ENCODE measurements at places on chromosomes 2 and 18.

- no peak for DNase-seq
Observed at GRCh38 chr2:56812432-56812831, 628.6 kb downstream of the CCDC85A start.

DNA sequence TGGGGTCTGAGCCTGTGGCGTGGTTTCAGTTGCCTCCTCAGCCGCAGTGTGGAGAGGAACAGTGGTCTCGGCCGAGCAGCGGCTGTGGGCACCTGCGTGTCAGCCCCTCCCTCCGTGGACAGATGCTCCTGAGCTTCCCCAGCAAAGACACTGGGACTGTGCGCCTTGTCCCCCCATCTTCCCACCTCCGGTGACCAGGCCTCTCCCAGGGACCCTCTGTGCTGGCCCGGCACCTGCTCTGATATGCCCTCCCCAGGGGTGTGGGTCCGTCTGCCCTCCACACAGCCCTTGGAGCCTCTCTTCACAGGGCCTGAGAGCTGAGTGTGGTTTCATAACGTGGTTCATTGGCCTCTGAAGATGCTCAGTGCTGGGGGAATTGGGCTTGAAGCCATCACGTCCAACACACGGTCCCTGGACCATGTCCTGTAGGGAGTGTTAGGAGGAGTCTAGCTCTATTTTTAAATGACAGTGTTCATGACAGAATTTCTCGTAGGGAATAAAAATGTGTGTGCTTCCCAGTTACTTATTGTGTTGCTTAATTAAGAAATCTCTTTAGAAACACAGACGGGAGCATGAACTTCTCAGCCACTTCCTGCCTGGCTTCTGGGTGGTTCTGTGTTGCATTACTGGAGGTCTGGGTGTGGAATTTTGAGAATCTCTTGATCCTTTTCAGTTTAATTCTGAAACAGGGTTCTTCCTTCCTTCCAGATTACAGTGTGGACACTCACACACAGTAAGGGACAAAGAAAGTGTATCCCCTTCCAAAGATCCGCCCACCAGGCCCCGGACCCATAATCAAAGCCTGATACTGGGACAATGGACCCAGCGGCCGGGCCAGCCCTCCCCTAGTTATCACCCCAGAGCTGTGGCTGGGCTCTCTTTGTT, 110.7 kb downstream of the NFATC1 start:
- no peak for DNase-seq

DNA sequence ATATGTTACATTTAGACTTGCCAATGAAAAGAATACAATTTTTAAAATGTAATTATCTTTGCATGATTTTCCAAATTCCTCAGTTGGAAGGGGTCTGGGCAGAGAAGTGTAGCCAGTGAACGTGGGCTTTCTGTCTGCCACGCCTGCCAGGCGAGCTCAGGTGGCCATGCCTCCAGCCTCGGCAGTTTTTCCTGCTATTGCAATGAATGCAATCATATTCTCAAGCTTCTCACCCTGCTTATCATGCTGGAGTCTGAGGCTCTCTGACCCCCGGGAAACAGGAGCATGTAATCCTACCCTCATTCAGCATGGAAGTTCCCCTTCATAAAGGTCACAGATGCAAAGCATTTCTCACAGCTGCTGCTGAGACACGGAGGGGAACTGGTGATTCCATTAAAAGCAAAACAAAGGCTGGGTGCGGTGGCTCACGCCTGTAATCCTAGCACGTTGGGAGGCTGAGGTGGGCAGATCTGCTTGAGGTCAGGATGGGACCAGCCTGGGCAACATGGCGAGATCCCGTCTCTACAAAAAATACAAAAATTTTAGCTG, 154.8 kb downstream of the MBP start:
- DNase-seq = no peak

DNA sequence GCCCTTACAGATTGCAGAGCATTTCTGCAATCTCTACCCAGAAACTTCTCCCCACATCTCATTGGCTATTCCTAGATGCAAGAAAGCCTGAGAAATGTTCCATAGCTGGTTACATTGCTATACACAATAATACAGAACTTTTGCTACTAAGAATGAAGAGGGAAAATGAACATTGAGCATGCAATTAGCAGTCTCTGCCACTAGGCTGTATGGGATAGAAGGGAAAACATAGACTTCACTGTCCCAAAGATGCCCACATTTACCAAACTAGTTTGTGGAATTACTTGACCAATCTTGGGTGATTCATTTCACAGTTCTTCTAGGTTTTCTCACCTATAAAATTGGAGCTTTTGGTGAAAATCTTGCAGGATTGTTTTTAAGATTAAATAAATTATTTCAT, 265.7 kb upstream of the NT5C1B start:
- no peak for DNase-seq

DNA sequence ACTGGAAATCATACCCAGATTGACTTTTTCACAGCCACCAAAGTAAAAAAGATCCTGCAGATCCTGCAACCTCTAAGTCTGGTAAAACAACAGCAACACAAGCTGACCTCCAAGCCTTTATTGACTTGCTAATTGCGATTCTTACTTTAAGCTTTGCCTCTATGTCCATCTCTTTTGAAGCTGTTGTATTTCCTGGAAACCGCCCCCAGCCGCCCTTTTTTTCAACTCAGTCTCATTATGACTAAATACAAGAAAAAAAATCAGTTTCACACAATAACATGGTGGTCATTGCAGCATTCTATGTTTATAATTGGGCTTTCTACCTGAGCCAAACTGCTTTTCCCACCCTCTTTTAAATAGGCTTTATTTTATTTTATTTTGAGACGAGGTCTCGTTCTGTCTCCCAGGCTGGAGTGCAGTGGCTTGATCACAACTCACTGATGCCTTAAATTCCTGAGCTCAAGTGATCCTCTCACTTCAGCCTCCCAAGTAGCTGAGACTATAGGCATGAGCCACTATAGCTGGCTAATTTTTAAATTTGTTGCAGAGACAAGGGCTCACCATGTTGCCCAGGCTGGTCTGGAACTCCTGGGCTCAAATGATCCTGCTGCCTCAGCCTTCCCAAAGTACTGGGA, 76.2 kb downstream of the MOGAT1 start:
- DNase-seq = no peak

- DNase-seq = no peak
Observed at GRCh38 chr2:163397451-163397850, 338.4 kb downstream of the FIGN start.

- DNase-seq = no peak
Observed at GRCh38 chr2:214837466-214837865, 28.0 kb upstream of the BARD1 start.

GRCh38 chr2:98764499-98764898, 33.6 kb upstream of the MGAT4A start:
- DNase-seq = no peak

DNA sequence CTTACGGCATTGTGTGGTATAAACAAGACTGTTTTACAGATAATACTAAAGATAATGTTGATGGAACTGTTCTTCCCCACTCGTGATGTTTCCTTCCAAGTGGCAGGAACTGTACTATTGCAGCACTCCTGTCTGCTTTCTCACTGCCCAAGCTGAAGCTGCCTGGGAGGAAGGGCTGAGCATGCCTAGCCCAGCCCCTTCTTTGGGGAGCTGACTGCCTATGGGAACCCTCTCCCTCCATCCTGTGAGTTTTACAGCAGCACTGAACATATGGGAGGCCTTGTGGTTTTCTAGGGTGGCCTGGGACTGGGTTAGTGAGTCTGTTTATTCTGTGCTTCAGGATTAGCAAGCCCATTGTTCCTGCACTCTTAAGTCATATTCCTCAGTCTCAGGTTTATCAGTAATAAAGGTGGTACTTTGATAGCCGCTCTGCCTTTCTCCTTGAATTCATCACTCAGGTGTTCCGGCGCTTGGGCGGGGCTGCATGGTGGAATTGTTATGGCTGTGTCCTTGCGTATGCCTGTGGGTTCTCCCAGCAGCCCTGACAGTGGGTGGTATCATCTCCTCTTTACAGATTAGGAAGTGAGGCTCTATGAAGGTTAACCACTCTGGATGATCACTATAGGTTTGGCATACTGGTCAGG, 379.7 kb downstream of the PTPRM start:
- no peak for DNase-seq

DNA sequence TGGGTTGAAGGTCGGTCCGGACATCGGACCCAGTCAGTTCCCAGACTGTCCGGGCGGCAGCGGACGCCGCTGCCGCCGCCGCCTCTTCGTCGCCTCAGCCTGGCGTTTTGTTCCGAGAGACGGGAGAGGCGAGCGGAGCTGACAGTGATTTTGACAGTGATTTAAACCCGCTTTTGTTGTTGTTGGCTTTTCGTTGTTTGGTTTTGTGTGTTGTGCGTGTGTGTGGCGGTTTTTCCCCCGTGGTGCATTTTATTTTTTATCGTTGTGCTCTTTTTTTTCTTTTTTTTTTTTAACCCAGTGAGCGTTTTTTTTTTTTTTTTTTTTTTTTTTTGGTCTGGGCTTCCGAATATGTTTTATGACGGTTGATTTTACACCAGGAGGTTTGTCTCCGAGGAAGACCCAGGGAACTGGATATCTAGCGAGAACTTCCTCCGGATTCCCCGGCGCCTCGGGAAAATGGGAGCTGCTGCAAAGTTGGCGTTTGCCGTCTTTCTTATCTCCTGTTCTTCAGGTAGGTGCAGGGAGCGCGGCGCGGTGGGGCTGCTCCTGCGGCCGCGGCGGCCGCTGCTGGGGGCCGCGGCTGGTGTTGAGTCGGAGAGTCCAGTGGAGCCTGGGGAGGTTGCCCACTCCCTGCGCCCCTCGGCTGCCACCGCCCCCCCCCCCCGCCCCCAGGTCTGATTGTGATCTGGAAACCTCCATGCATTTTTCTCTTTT, at the start of gene ACVR2A:
TSS of gene ACVR2A (plus strand) at position 333 of the 714 bp plus-strand sequence. CDS start at position 457, 124 bp downstream.
- DNase-seq = no peak

- DNase-seq = no peak
Observed at GRCh38 chr2:177885828-177886466, 186.6 kb downstream of the PDE11A start.

GRCh38 chr2:175605640-175606009, 396.4 kb downstream of the LNPK start:
- no peak for DNase-seq

GRCh38 chr2:198165289-198165688, 360.9 kb downstream of the PLCL1 start:
- DNase-seq = no peak

GRCh38 chr18:78833833-78834232, 145.8 kb upstream of the SALL3 start:
- DNase-seq = no peak

DNA sequence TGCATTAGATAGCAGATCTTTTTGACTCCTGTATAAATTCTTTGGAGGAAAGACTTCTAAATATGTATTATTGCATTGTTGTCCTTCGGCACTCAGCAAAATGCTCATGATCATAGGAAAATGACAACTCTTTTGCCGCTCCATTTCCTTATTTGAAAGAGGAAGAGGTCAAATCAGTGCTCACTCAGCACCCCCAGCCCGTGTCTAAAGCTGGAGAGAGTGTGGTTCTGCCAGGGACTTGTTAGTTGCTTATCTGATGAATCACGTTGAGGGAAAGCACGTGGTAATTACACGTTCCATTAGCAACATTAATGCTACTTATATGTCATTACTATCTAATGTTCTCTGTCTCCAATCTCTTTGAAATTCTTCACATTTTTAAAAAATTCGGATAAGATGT, 46.0 kb upstream of the MBP start:
- no peak for DNase-seq

DNA sequence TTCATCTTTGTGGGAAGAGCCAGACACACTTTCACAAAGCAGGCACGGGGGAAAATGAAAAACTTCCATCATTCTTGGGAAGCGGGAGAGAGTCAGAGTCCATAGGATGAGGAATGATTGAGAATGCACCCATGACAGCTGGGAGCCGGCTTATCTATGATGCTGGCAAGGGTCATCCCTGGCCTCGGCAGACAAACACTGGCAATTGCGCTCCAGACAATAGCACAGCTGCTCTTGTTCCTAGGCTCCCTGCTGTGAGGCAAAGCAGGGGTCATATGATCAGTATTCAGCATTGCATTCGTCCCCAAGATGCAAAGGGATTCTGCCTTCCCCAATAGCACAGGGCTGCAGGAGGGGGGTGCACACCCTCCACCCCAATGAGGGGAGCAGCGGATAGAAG, 33.0 kb downstream of the CYRIA start:
- no peak for DNase-seq

DNA sequence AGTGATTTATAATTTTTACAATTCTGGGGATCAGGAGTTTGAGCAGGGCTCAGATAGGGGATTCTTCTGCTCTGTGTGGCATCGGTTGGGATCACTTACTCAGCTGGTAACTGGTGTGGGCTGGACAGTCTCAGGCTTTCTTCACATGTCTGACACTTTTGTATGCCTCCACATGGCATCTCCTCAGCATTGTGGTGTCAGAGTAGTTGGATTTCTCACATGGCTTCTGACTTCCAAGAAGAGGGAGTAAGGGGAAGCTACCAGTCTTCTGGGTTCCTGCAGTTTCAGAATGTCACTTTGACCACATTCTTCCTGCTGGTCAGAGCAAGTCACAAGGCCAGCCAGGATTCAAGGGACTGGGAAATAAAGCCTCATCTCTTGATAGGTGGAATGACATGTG, 55.6 kb downstream of the NCOA1 start:
- no peak for DNase-seq

- no peak for DNase-seq
Observed at GRCh38 chr2:239881561-239882320, 143.4 kb downstream of the NDUFA10 start.

- no peak for DNase-seq
Observed at GRCh38 chr2:160859096-160859495, 301.1 kb upstream of the TANK start.

- no peak for DNase-seq
Observed at GRCh38 chr2:163252199-163252598, 413.6 kb upstream of the KCNH7 start.

DNA sequence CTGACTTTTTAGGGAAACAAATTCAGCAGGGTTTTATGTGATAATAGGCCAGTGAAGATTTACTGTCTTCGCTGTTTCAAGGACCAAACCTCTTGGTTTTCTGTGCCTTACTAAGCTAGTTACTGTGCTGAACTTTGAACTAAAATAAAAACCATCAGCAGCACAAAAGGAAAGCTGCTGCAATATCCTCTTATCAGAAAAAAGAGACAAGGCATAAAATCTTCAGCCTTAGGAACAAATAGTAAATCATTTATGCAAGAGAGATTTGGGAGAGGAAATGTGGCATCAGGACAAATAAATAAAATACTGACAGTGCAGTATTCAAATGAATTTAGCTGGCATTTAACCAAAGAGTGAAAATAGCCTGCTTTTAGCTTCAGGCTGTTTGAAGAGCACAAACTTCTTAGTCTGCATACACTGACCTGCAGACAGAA, 64.1 kb upstream of the EHBP1 start:
- DNase-seq = no peak

DNA sequence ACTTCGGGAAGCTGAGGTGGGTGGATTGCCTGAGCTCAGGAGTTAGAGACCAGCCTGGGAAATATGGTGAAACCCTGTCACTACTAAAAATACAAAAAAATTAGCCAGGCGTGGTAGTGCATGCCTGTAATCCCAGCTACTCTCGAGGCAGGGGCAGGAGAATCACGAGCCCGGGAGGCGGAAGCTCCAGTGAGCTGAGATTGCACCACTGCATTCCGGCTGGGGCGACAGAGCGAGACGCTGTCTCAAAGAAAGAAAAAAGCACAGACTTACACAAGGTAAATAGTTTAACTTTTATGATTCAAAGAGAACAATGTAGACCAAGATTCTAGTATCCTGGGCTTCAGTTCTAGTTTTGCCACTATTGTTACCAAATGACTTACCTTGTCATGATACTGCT, 37.4 kb downstream of the NCKAP1 start:
- DNase-seq = no peak
